ENCODE measurements at places on chromosomes 16 and 17. TPM values are rescaled to one million over a fixed set of nuclear protein-coding genes. Genes with fewer than 3 reads are reported as not detected.

The BCAS3 gene
- 25.8 TPM for total RNA-seq

The DNAH3 gene
- not detected for total RNA-seq

The GINS2 gene
- total RNA-seq, result 6.0 TPM

The OR1A1 gene
- total RNA-seq, result not detected

The IRF8 gene
- 248 TPM for total RNA-seq

The TBC1D3E gene
- 1.6 TPM for total RNA-seq

The WWP2 gene
- 69.4 TPM for total RNA-seq

The EFCAB13 gene
- 23.6 TPM for total RNA-seq

The UTS2R gene
- total RNA-seq, result not detected

The SLC6A2 gene
- total RNA-seq, result not detected

The CHRNB1 gene
- total RNA-seq, result 6.0 TPM

The EXOC3L1 gene
- not detected for total RNA-seq

The KRTAP3-2 gene
- not detected for total RNA-seq

The TBC1D3B gene
- 8.3 TPM for total RNA-seq

The KRTAP1-1 gene
- not detected for total RNA-seq

The WDR90 gene
- 33.7 TPM for total RNA-seq

The IL21R gene
- total RNA-seq, result 167 TPM

The PMFBP1 gene
- total RNA-seq, result 5.7 TPM

The WIPI1 gene
- 11.2 TPM for total RNA-seq

The RCVRN gene
- 0.38 TPM for total RNA-seq

The PYY gene
- not detected for total RNA-seq

The TBX21 gene
- total RNA-seq, result 3.6 TPM

The OR1D2 gene
- not detected for total RNA-seq

The UBALD1 gene
- total RNA-seq, result 17.2 TPM

The KCNAB3 gene
- total RNA-seq, result 10.8 TPM

The TBC1D3K gene
- not detected for total RNA-seq

The MAZ gene
- total RNA-seq, result 172 TPM

The MEOX1 gene
- not detected for total RNA-seq
